Activated CD4-positive, alpha-beta T cell treated with anti-CD3 and anti-CD28 coated beads, Interleukin-2, amount 10 ng/mL, durations not matched to agents 7 days and 5 days (primary cell): ENCODE measurements at places on chromosomes 7 and 10.
A peak's percentile ranks its signal among the peaks of the same experiment; 100 is the strongest.

GRCh38 chr7:25996006-25996408 lies 156.0 kb upstream of the NFE2L3 start:
- H3K27ac ChIP-seq, result no peak overlapping the region
- H3K4me3 ChIP-seq, result no peak overlapping the region
- no peaks in the 10 kb centered on the region for H3K36me3 ChIP-seq

DNA sequence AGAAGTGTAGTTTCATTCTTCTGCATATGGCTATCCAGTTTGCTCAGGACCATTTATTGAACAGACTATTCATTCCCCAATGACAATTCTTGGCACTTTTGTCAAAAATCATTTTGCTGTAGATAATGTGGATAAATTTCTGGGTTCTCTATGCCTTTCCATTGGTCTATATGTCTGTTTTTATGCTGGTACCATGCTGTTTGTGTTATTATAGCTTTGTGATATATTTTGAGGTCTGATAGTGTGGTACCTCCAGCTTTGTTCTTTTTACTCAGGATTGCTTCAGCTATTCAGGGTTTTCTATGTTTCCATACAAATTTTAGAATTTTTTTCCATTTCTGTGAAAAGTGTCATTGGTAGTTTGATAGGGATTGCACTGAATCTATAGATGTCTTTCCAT lies 315.3 kb upstream of the KAT6B start:
- DNase-seq, result no peak
- H3K4me3 ChIP-seq, result no peak overlapping the region
- H3K27me3 ChIP-seq, result no peaks in the 10 kb centered on the region
- peaks cover 53% of the 10 kb centered on the region for H3K36me3 ChIP-seq

GRCh38 chr7:100894860-100895700 lies 608 bp downstream of the ACHE start:
- H3K4me3 ChIP-seq, result no peak overlapping the region
- peak; percentile 49 for DNase-seq
- peaks cover 27% of the 10 kb centered on the region for H3K4me1 ChIP-seq
- peaks cover 52% of the 10 kb centered on the region for H3K27me3 ChIP-seq

GRCh38 chr10:90912174-90912573 lies 8.7 kb downstream of the ANKRD1 start:
- H3K27ac ChIP-seq, result no peak overlapping the region
- no peak overlapping the region for H3K4me3 ChIP-seq
- H3K36me3 ChIP-seq, result no peaks in the 10 kb centered on the region
- H3K27me3 ChIP-seq, result peaks cover 2% of the 10 kb centered on the region

GRCh38 chr7:150586785-150587152 lies 19.6 kb downstream of the GIMAP4 start:
- peaks cover 50% of the 10 kb centered on the region for H3K4me1 ChIP-seq
- peak overlapping the region; percentile 8 for H3K4me3 ChIP-seq
- H3K36me3 ChIP-seq, result peaks cover 76% of the 10 kb centered on the region
- no peak for DNase-seq

DNA sequence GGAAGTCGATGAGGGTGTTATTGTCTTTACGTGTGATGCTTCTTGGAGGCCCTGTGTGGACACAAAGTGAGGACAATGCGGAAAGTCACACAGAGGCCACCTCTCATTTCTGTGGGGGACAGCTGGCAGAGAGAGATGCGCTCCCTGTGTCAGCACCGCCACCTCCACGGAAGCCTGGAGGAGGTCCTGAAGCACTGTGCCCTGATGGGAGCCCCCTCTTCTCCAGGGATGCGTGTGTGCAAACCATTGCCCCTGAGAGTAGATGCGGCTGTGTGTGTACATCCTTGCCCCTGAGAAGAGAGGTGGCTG lies 2.0 kb downstream of the PTPRE start:
- no peaks in the 10 kb centered on the region for H3K36me3 ChIP-seq
- H3K4me3 ChIP-seq, result no peak overlapping the region
- H3K4me1 ChIP-seq, result no peaks in the 10 kb centered on the region
